Stimulated activated CD8-positive, alpha-beta memory T cell treated with anti-CD3 and anti-CD28 coated beads, Interleukin-7, amount 100 ng/mL, for 1 hour (primary cell): ENCODE measurements at places on chromosomes 1 and 21.

DNA sequence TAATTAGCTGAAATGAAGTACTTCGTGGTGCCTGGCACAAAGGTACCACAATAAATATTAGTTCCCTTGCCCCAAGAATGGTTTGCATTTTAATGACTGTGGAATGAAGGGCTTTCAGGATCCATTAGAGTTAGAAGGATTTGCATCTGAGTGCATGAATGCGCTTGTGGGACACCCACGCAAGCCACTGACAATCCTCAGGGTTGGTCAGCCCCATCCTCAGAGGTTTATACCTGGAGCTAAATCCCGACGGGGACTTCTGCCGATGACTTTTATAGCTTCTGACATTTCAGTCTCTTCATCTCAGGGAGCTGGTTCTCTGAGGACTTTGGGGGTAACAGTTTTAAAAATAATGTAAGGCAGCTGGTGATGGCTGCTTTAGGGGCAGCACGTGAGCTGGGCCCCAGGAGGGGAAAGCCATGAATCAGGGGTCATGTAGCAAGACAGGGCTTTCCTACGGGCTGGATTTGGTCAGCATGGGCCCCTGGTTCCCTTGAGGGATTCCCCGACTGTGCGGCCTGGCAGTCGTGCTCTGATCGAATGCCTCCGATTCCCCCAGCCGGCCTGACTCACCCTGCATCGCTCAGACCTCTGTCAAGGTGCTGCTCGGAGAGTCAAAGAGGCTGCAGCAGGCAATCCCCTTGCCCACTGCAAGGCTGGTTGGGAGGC, 20.8 kb upstream of the IL10 start:
- no peak for DNase-seq

DNA sequence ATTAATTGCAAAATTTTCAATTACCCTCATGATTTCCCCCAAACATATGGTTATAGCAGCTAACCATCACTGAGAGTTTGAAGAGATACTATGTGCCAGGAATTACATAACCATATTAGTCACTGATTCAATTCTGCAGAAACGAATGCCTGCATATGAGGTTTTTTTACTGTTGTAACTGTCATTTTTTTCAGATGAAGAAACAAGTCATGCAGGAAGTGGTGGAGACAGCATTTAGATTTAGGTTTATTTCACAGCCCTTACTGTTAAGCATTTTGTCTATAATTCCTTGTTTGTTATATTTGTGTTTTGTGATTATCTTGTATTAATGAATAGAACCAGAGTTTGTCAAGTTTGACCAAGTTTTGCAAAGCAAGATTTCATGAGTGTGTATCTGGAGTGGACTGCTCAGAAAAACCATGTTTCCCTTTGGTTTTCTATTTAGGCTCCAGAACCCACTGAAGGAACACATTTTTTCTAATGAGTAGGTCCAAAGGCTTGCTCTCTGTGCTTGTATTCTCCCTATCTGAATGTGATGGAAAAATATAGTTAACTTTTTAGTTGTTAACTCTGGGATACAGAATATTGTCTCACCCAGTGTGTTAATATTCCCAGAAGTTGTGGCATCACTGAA, 308.5 kb upstream of the ADAMTS5 start:
- DNase-seq: no peak

DNA sequence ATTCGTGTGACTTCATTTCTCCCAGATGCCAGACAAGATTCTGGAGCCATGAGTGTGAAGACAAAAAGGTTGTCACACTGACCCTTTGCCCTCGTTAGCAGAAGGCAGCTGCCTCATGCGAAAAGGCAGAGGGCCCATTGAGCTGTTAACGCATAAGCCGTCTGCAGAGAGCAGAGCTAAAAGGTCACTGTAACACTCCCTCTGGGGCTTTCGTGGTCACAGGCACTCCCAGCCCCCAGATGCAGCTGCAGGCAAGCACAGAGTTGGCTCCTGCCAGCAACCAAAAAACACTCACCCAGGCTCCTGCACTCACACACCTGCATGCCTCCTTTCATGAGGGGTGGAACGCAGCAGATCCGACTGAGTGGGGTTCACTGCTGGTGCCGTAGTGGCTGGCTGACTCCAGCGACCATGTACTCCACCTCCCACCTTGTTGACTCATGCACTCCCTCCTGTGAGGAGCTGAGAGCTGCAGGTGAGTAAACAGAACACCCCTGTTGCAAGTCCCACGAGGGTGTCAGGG, 287.5 kb downstream of the SMYD3 start:
- DNase-seq: no peak

DNA sequence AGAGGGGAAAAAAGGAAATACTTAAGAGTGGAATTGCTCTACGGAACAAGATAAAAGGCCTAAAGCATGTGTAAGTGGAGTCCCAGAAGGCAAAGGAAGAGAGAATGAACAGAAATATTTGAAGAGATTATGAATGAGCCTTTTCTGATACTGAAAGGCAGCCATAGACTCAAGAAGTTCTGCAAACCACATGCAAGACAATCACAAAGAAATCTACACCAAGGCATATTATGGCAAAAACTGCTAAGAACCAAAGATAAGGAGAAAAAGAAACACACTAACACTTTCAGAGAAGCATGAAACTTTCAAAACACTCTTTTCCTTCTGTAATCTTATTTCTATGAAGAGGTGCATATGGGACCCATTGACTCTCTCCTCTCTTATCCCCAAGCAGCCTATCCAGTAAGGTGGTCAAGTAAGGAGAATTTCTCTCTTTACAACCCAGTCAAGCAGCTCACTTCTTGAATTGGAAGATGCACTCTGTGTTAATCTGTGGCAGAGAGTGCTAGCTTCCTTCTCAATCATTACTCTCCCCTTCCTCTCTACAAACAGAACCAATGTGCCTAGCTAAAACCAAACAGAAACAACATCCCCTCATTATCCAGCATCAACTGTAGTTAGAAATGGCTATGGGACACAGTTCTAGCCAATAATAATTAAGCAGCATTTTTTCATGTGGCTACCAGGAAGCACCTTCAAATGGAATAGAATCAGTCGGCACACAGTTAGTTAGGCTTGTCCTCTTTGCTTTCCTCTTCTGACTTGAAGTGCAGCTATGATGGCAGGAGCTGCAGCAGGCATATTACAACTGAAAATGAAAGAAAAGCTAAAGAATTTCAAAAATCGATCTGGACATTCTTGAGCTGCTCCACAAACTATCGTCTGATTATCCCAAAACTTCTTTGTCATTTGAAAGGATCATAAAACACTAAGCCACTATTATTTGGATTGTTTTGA, 25.9 kb downstream of the KRTAP19-8 start:
- DNase-seq: no peak

- DNase-seq: no peak
These were observed 21.2 kb upstream of the CENPF start for GRCh38 chr1:214581785-214582184.

DNA sequence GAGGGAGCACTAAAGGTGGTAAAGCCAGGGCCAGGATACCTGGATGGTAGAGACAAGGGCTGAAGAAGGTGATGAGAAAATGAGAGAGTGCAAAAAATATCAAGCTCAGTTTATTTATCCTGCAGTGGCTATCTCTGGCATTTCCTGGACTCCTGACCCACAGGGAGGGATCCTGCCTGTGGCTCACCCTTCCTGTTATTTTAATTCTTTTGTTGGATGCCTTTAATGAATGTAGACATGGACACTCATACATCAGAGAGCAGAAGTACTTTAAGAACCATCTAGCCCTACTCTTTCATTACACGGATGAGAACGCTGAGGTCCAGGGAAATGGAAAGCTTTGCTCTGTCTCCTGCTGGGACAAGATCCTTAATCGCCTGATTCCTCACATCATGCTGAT, 20.6 kb downstream of the JUN start:
- DNase-seq: no peak

- DNase-seq: no peak
These were observed 1.2 kb downstream of the TNFRSF8 start for GRCh38 chr1:12064073-12064969.

DNA sequence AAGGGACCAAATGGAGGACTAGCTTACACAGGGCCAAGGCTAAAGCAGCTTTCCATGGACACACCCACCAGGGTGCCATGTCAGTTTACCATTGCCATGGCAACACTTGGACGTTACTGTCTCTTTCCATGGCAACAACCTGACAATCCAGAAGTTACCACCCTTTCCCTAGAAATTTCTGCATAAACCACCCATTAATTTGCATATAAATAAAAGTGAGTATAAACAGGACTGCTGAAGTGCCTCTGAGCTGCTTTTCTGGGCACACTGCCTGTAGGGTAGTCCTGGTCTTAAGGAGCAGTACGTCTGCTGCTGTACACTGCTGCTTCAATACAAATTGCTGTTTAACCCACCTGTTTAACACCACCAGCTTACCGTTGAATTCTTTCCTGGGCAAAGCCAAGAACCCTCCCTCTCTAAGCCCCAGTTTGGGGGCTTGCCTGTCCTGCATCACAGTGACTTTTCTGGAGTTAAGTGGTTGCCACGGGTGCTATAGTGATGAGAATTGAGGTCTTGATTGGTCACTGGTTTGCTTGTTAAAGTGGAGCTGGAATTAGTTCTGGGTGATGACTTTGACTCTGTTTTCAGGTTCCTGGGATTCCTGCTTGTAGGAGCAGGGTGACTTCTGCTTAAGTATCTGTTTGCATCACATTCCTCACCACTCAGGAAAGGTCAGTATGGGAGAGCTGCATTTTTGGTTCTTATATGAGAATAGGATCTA, 83.2 kb downstream of the CLDN17 start:
- DNase-seq: no peak

- DNase-seq: no peak
These were observed 1.7 kb downstream of the CDC14A start for GRCh38 chr1:100353988-100354387.

GRCh38 chr1:231926340-231926739, 299.8 kb downstream of the DISC1 start:
- DNase-seq: no peak

- DNase-seq: no peak
These were observed 9.1 kb upstream of the IRF2BP2 start for GRCh38 chr1:234619071-234619480.

DNA sequence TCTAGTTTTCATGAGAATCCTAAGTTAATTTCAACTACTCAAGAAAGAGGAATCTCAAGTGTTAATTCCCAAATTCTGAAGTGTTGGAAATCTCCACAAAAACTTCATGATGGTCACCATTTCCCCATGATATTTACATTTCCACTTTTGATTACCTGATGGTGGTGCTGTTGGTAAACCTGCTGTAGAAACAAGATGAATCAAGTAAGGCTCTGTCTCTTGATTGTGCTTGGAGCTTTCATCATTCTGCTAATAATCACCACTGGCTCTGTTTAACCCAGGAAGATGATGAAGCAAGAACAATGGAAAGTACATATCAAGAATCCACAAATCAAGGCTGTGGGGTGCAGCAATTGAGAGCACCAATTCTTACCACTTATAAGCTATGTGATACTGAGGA, 77.8 kb downstream of the C4BPA start:
- DNase-seq: no peak

- no peak for DNase-seq
These were observed 47.1 kb downstream of the COQ8A start for GRCh38 chr1:226987179-226987536.

- DNase-seq: no peak
These were observed 30.1 kb upstream of the EPS15 start for GRCh38 chr1:51549016-51549619.

DNA sequence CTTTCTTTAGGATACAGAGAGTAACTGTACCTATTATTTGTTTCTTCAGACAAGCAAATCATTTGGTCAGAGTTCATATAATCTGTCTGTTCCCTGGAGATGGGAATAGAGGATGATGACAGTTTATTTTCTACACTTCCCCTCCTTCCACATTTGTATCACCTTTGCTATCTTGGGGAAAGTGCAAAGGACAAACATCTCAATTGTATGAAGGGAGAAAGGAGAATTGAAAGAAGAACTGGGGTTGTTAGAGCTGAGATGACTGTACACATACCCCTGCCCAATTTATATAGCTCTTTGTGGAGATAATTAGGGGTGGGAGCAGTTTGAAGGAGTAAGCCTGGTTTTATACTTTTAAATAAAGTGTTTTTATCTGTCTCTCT, 14.0 kb downstream of the POLR3GL start:
- no peak for DNase-seq

DNA sequence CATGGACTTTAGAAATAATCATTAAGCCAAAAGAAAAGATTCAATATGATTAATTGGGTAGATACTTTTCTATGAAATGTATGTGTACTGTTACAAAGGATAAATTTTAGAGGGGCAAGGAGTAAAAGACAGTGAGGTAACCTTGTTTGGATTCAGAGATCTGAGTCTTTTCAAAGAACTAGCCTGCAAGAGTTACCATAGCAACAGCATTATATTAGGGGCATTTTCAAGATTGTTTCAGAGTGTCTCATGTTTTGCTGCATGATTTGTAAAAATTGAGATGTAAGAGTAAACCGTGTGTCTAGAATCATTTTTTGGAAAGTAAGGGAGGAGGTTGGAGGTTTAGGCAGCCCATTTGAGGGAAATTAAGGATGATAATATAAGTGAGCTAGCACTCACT, 70.6 kb upstream of the KIAA1614 start:
- no peak for DNase-seq

DNA sequence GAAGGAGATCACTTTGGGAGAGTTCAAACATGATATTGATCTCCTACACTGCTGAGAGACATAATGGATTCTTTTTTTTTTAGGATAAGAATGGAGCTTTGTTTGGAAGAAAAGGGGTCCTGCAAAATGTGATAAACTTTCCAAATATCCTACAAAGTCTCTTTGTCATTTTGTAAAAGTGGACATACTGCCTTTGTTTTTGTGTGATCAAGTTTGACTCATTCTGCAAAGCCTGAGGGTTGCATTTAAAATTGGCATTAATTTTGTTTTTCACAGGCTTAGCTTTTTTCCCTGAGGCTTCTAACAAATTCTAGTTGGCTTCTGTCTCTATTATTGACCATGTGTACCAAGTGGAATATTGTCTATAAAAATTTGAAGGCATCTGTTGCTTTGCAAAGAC, 113.2 kb downstream of the AK5 start:
- DNase-seq: no peak

- DNase-seq: no peak
These were observed 40.0 kb downstream of the FCRL5 start for GRCh38 chr1:157512036-157512969.

- no peak for DNase-seq
These were observed 181.8 kb downstream of the ZNF281 start for GRCh38 chr1:200228081-200228480.

- no peak for DNase-seq
These were observed 13.2 kb upstream of the PRMT2 start for GRCh38 chr21:46622226-46622625.

DNA sequence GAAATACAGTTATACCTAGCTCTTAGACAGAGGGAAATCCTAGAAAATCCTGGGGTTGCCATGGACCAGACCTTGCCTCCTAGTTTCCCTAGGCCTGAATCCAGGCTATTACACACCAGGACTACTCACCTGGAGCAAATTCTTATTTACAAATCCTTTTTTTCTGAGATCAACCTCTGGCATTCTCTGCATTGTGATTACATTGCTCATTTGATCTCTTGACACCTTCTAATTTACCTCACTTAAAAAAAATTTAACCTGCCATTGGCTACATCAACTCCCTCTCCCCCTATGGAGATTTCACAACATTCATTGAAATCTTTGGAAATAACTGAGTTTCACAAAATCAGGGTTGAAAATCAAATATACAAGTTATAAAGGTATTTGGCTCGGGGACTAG, 2.9 kb upstream of the C1orf105 start:
- DNase-seq: no peak
